ENCODE measurements at places on chromosomes 3 and 15.

DNA sequence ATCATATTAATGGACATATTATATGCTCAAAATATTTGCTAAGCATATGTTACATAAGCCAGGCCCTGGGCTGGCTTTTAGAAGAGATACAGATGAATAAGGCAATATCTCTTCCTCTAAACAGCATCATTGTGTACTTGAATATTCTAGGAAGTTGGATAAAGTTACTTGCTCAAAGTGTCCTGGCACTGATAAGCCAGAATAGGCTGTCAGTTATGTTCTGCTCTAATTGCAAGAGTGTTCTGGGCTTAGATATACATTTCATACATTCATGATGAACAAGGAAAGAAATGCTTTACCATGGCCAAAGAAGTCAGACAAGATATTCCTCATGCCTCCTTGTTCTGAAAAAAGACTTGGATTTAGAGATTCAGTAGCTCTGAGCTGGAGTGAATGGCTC is 40.7 kb downstream of the KBTBD12 start:
- no peak for DNase-seq

GRCh38 chr15:28101201-28101600 is 2.1 kb upstream of the OCA2 start:
- DNase-seq: no peak

DNA sequence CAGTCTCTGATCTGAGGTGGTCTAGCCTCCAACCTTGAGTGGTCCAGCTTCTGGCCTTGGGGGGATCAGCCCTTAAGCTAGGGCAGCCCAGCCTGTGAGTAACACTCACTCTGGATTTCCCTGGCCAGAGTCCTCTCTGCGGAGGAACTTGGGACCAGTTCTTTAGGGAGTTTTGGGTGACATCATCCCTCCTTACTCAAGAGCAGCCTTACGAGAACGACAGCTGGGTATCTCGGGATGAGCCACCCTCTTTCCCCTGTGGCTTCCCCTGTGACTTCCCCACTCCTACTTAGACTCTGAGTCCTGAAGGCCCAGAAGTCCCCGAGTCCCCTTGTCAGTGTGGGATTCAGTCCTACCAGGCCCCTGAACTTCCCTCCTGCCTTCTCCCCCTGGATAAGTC is 10.2 kb upstream of the PLXND1 start:
- peak; percentile 78 for DNase-seq

DNA sequence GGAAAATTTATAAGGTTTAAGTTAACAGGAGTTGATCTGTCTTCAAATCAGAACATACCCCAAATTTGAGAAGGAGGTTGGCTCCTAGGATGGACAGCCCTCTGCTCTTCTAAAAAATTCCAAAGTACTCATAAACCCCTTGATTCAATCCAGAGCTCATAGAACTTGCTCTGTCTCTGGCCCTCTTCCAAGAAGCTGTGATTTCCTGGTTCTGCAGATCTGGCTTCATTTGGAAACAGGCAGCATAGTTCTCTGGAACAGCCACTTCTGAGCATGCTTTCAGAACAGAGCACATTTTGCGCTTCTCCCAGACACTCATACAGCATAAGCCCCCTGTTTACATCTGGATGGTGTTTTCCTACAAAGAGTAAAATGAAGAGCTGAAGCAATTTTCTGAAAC is 96.7 kb downstream of the KBTBD8 start:
- no peak for DNase-seq

DNA sequence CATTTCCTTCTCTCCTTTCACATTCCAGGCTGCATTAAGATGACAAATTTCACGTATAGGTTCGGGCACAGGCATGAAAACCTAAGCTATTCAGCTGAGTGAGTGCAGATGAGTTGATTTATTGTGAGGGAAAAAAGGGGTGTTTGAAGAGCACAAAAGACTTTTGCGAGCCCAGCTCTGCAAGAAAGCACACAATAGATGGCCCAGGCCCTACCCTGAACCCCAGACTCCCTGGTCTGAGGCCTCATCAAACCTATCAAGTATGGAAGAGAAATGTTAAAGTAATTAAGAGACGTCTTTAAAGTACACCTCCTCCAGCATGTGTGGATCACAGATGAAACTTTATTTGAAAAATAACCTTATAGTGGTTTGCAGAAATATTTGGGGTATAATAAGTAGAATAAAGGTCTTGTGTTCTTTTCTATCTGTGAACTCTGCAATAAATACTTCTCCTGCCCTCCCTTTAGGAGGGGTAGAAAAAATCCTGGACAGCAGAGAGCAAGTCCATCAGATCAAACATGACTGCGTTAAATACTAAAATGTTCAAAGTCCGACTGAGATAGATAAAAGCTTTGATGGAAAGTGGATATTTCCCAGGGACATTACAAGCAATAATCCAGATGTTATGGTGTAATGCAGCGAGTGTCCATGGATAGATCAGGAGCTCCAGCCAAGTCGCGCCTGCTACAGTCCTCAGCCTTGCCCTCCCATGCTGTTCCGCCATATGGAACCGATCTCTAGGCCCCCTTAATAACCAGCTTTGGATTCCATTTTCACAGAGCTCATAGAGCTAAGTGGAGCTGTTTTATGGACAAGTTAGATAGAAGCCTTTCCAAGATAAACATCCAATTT is 121.5 kb downstream of the MCTP2 start:
- no peak for DNase-seq

DNA sequence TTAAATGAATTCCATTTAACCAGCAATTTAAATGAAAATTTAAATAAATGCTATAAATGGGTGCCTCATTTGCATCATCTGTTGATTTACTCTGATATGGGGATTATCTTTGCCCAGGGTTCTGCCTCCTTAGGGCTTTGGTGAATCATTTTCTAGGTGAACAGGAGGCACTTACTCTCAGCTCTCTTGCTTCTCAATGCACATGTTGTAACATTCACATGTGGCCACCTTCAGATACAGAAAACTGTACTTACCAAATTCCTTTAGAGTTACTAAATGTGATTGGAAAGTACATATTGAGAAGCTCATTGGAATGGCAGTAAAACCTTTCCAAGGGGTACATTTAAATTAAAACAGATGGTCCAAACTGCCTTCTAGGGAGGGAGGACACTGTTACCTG is 20.8 kb downstream of the GADL1 start:
- no peak for DNase-seq

GRCh38 chr3:196227121-196227561 is 10.8 kb downstream of the SLC51A start:
- DNase-seq: no peak

DNA sequence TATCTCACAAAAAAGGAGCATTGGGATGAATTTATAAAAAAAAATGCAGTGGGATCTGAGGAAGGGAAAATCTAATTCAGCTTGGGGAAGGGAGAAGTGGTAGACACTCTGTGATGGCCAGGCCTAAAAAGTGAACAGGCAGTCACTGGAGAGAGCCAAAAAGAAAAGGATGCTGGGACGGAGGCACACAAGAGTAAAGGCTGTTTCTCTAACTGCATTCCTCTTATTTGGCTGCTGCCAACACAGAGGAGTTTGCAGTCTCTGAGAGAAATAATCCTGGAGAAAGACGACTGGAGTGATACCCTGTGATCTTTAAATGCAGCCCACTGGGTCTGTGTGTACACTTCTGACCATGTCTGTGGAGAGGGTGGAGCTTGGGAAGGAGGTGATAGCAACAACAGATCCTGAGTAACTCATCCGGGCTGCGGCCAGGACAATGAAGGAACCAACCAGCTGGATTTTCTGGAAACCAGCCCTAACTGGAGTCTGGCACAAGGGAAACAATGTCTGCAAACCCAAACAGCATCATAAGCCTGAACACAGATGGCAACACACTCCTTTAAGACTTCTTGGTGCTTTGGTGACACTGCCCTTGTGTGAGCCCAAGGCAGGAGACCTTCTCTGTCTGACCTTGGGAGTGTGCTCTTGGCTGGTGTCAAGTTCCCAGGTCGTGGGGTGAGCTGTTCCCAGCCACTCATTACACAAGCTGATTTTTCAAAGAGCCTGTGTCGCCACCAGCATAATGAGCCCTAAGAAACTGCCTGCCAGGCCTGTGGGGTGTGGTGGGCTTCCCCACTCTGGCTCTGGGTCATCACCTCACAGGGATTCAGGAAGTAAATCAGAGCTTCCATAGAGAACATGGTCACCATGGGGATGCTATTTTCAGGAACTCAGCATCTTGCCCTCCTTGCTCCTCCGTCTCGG is 8.0 kb downstream of the FYCO1 start:
- no peak for DNase-seq

DNA sequence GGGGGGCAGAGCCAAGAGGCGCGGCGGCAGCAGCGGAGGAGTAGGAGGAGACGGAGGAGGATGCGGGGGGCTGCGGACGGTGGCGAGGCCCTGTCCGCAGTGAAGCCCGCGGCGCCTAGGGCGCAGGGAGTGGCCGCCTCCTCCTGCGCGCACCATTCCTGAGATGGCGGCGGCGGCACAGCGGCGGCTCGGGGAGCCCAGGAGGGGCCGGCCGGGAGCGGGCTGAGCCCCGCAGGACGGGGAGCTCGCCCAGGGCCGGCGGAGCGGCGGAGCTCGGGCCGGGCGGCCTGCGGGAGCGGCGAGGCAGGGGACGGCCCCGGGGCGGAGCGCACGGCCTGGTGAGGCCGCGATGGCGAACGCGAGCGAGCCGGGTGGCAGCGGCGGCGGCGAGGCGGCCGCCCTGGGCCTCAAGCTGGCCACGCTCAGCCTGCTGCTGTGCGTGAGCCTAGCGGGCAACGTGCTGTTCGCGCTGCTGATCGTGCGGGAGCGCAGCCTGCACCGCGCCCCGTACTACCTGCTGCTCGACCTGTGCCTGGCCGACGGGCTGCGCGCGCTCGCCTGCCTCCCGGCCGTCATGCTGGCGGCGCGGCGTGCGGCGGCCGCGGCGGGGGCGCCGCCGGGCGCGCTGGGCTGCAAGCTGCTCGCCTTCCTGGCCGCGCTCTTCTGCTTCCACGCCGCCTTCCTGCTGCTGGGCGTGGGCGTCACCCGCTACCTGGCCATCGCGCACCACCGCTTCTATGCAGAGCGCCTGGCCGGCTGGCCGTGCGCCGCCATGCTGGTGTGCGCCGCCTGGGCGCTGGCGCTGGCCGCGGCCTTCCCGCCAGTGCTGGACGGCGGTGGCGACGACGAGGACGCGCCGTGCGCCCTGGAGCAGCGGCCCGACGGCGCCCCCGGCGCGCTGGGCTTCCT is at the start of gene GPR27:
Gene GPR27 (plus strand): TSS at position 155 of the 909 bp plus-strand sequence. CDS start 195 bp downstream, at position 350.
- DNase-seq: no peak

DNA sequence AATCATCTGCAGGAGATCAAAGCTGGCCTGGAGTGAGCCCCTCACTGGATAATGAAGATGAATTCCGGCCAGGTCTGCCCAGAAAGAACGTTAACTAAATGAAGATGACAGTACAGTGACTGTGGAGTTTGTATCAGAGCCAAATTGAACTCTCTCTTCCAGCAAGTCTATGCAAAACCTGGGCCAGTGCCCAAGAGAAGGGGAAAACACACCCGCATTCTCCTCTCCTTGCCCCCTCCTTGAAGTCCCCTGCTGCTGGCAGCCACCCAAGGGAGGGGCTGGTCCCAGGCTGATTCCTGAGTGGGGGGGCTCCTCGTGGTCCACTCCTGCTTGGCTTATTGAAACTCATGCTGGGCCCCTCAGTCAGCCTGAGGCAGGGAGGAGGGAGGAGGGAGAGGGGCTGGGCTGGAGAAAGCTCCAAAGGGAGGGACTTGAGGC is 155.7 kb downstream of the RAB11A start:
- no peak for DNase-seq

- no peak for DNase-seq
These were observed 132.7 kb downstream of the MYLK start for GRCh38 chr3:123751433-123751832.

DNA sequence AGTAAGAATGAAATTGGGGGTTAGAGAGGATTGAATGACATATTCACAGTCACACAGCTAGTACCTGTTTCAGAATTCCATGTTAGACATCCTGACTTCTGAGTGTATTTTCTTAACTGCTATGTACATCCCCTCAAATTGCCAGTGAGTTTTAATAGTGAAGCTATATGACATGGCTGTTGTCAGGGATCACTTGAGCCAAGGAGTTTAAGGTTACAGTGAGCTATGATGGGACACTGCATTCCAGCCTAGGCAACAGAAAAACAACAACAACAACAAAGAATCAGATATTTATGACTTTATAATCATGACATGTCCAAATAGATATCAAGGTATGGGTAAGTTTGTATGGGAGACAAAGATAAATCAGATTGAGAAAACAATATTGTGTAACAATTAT is 16.6 kb downstream of the PARP15 start:
- DNase-seq: no peak

DNA sequence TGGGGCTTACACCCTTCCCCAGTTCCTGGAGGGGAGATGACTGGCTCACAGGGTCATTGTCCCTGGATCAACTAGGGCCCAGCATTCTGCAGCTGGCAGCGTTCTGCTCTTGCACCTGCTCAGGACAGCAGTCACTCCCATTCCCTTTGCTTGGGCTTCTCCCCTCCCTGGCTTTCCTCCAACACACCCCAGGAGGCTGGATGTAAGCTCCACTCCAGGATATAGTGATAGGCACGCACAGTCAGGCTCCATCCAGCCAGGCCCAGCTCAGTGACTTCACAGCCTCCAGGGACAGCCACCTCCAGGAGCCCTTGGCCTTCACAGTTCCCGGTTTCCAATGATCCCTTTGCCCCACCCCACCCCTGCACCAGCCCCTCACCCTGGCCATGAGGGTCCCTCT is 1.9 kb downstream of the SPTBN5 start:
- DNase-seq: peak; percentile 91

- DNase-seq: no peak
These were observed 159.5 kb downstream of the C3orf70 start for GRCh38 chr3:184993394-184993793.

DNA sequence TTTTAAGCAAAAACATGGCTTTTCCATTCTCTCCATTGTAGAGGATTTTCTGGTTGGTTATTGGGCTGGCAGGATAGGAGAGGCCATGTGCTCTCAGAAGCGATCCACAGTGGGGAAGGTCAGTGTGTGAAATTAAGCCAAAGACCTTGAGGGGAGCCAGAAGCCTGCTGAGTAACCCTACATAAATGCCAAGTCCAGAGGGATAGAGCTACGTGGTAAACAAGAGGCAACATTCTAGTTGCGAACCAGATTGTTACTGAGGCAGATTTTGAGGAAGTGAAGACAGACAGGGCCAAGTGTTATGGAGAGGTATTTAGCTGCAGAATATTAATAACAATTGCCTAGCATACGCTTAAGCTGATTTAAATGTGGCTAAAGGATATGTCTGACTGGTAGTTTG is 592.8 kb upstream of the GBE1 start:
- DNase-seq: peak; percentile 1

- DNase-seq: no peak
These were observed 7.5 kb upstream of the LCTL start for GRCh38 chr15:66573348-66573718.

GRCh38 chr3:143480344-143480743 is 360.8 kb downstream of the CHST2 start:
- peak; percentile 12 for DNase-seq

DNA sequence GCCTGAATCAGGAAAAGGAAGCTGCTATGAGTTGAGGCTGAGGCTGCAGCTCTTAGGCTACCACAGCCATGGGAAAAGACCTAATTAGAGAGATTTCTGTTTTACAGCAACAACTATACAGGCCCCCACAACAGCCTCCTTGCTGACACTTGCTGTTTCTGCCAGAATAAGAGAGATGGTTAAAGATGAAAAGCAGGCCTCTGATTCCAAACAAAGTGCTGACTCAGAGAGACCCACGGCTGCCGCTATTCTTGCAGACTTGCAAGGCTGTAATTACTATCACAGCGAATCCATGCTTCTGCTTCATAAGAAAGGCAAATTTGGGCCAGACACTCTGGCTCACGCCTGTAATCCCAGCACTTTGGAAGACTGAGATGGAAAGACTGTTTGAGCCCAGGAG is 41.8 kb downstream of the MCF2L2 start:
- no peak for DNase-seq

- DNase-seq: no peak
These were observed 6.0 kb upstream of the TMEM87A start for GRCh38 chr15:42279234-42279723.

- DNase-seq: no peak
These were observed 54.6 kb upstream of the PIAS1 start for GRCh38 chr15:67999320-68000100.

All from SJCRH30 (cell line).